ENCODE measurements at places on chromosomes 16 and 17. TPM values are rescaled to one million over a fixed set of nuclear protein-coding genes. Genes with fewer than 3 reads are reported as not detected.

TMEM92 gene
- not detected for total RNA-seq

MEFV gene
- 0.60 TPM for total RNA-seq

KCNH6 gene
- not detected for total RNA-seq

PRRT2 gene
- 1.5 TPM for total RNA-seq

DNA sequence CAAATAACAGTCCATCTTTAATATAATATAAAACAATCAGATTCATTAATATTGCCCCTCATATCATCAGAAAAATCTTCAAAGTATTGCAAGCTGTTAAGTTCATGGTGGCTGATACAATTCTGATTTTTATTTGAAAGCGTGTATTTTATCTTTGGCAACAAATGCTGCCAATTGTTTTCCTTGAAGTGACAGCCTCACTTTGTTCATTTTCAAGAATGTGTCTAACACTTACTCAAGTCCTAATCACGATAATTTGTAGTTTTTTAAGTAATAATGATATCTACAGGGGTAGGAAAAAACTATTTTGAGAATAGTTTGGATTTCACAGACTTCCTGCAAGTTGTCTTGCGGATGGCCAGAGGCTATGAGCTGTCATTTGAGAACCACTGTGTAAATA, 75.8 kb downstream of the HS3ST3B1 start:
- H3K27ac ChIP-seq: no peak overlapping the region
- H3K36me3 ChIP-seq: no peaks in the 10 kb centered on the region
- H3K4me1 ChIP-seq: peaks cover 5% of the 10 kb centered on the region
- no peak for DNase-seq

- H3K27ac ChIP-seq: no peak overlapping the region
- H3K36me3 ChIP-seq: no peaks in the 10 kb centered on the region
- H3K27me3 ChIP-seq: no peaks in the 10 kb centered on the region
- H3K4me1 ChIP-seq: no peaks in the 10 kb centered on the region
- H3K4me3 ChIP-seq: no peak overlapping the region
- DNase-seq: no peak
Measured at GRCh38 chr17:75704963-75705875, 16.0 kb upstream of the ITGB4 start.

DNA sequence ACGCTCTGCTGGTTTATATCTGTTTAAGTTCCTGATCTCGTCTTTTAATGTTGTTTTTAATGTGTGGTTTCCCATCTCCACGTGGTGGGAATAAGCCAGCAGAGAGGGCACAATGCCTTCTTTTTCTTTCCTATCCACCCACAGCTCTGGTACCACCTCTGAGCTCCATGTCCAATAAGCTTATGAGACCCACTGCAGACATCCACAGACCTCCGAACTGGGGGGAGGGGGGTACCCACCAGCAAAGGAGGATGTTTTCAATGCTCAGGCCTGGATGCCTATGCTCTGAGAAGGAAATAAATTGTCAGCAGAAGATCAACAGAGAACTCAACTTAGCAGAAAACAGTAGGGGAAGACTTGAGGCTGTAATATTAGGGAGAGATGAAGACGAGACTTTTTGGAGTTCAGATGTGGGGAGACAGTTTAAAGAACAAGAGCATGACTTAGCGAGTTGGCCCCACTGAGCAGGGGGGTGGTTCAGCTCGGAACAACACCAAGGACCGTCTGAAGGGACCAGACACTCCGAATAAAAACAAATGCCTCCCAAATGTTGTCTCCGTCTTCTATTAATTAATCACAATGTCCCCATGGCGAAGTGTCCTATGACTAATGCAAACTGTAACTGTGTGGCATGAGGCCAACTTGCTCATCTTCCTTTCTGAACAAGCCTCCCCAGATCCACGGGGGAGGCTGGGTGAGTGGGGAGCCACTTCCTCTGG, 62.7 kb downstream of the GAS7 start:
- peaks cover 3% of the 10 kb centered on the region for H3K27me3 ChIP-seq
- peak overlapping the region; percentile 51 for H3K27ac ChIP-seq
- DNase-seq: no peak
- H3K36me3 ChIP-seq: no peaks in the 10 kb centered on the region
- H3K4me3 ChIP-seq: no peak overlapping the region

GRCh38 chr16:31179219-31179746, 656 bp upstream of the FUS start:
- DNase-seq: no peak
- peak overlapping the region; percentile 99 for H3K27ac ChIP-seq
- peaks cover 40% of the 10 kb centered on the region for H3K4me1 ChIP-seq
- peak overlapping the region; percentile 95 for H3K4me3 ChIP-seq
- peaks cover 7% of the 10 kb centered on the region for H3K36me3 ChIP-seq
- H3K27me3 ChIP-seq: no peaks in the 10 kb centered on the region

GRCh38 chr16:53611179-53611696, 92.4 kb downstream of the RPGRIP1L start:
- no peak overlapping the region for H3K4me3 ChIP-seq
- H3K27me3 ChIP-seq: no peaks in the 10 kb centered on the region
- H3K27ac ChIP-seq: no peak overlapping the region
- DNase-seq: no peak
- H3K4me1 ChIP-seq: no peaks in the 10 kb centered on the region
- peaks cover 7% of the 10 kb centered on the region for H3K36me3 ChIP-seq

DNA sequence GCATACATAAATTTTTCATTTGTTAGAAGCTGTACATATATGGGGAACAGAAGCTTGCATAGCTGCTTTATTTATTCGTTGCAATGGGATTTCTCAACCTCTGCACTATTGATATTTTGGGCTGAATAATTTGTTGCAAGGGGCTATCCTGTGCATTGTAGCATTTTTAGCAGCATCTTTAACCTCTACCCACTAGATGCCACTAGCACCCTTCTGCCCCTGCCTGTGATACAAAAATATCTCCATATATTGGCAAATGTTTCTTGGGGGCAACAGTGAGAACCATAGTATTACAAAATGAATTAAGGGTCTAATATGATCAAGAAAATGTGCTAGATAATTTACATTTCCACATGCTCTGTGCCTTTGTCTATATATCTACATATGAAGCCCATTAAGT, 1401.0 kb downstream of the CDH11 start:
- DNase-seq: no peak
- no peak overlapping the region for H3K27ac ChIP-seq
- H3K4me1 ChIP-seq: no peaks in the 10 kb centered on the region
- no peaks in the 10 kb centered on the region for H3K27me3 ChIP-seq
- no peak overlapping the region for H3K4me3 ChIP-seq

DNA sequence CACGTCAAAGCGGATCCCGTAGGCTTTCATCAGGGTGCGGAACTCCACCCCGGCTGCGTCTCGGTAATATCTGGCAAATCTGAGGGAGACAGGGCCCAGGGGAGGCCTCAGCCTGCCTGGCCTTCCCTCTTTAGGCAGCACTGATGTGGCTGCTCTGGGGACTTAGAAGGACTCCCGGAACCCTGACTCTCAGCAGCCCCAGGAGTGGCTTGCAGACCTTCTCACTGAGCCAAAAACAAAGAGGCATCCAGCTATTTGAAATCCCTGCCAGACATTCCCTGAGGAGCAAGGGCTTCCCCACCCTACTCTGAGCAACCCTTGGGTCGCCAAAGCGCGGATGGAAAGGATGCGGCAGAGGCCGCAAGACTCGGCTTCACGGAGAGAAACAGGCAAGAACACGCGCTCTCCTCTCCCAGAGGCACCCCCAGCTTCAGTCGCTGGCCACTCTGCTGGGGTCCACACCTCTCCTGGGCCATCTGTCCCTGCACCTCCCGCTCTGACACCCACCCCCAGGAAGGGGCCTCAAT, 7.9 kb downstream of the P2RX5 start:
- H3K27ac ChIP-seq: no peak overlapping the region
- peaks cover 9% of the 10 kb centered on the region for H3K4me1 ChIP-seq
- no peak overlapping the region for H3K4me3 ChIP-seq
- no peak for DNase-seq
- no peaks in the 10 kb centered on the region for H3K27me3 ChIP-seq

DNA sequence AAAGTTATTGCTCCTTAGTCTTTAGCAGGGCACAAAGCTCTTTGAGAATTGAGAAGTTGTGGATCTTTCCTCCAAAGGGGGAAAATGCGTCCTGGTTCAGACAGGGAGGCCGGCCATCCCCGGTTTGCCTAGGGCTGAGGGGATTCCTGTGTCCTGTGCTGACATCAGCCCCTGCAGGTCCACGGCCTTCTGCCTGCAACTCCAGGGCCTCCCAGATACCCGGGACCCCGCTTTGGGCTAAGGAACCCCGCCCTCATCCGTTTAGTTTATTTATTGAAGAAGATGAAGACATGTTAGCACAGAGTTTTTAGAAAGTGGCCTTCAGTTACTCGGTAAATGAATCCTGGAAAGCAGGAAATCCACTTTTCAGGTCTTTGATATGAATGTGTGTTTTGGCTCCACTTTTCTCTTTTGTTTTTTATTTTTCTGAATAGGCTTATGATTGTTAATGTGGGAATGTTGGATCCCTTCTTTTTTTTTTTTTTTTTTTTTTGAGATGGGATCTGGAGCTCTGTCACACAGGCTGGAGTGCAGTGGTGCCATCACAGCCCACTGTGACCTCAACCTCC, 65.6 kb downstream of the CRISPLD2 start:
- peaks cover 13% of the 10 kb centered on the region for H3K27me3 ChIP-seq
- no peak overlapping the region for H3K27ac ChIP-seq
- H3K4me3 ChIP-seq: no peak overlapping the region
- no peak for DNase-seq
- peaks cover 15% of the 10 kb centered on the region for H3K4me1 ChIP-seq
- H3K36me3 ChIP-seq: peaks cover 4% of the 10 kb centered on the region

DNA sequence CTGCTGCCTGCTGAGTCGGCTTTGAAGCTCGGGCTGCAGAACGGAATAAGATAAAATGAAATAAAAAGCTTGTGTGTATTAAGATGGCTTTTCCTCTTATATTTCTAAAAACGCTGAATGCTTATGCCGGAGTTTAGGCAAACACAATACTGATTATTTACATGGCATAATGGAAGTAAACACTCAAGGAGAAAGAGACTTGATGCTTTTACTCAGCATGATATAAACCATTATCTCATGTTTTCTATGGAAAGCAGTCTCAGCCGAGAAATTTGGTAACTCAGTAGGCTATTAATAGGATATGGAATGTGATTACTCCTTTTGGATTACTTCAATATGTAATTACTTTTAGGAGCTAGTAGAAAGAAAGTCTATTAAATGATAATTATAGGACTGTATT, 153.3 kb downstream of the CDH11 start:
- no peaks in the 10 kb centered on the region for H3K27me3 ChIP-seq
- no peak overlapping the region for H3K27ac ChIP-seq
- no peaks in the 10 kb centered on the region for H3K4me1 ChIP-seq
- no peak for DNase-seq
- H3K4me3 ChIP-seq: no peak overlapping the region

GRCh38 chr16:68839831-68840230, 3.5 kb upstream of the TANGO6 start:
- no peaks in the 10 kb centered on the region for H3K27me3 ChIP-seq
- no peak overlapping the region for H3K4me3 ChIP-seq
- H3K27ac ChIP-seq: no peak overlapping the region
- no peak for DNase-seq

- H3K36me3 ChIP-seq: no peaks in the 10 kb centered on the region
- H3K4me1 ChIP-seq: no peaks in the 10 kb centered on the region
- H3K27ac ChIP-seq: no peak overlapping the region
- DNase-seq: no peak
- H3K27me3 ChIP-seq: no peaks in the 10 kb centered on the region
- peak overlapping the region; percentile 73 for H3K4me3 ChIP-seq
Measured at GRCh38 chr17:214881-215331, 33.5 kb upstream of the DOC2B start.

GRCh38 chr16:59192551-59193199, 458.6 kb upstream of the GOT2 start:
- H3K4me3 ChIP-seq: no peak overlapping the region
- DNase-seq: no peak
- H3K36me3 ChIP-seq: no peaks in the 10 kb centered on the region
- no peak overlapping the region for H3K27ac ChIP-seq
- no peaks in the 10 kb centered on the region for H3K27me3 ChIP-seq

- peaks cover 36% of the 10 kb centered on the region for H3K4me1 ChIP-seq
- DNase-seq: no peak
- H3K4me3 ChIP-seq: no peak overlapping the region
- no peaks in the 10 kb centered on the region for H3K27me3 ChIP-seq
Measured at GRCh38 chr17:41103896-41104295, 1.3 kb upstream of the KRTAP4-9 start.

- H3K27ac ChIP-seq: no peak overlapping the region
- DNase-seq: no peak
- no peak overlapping the region for H3K4me3 ChIP-seq
- no peaks in the 10 kb centered on the region for H3K4me1 ChIP-seq
- H3K27me3 ChIP-seq: no peaks in the 10 kb centered on the region
Measured at GRCh38 chr17:73533781-73534180, 110.5 kb downstream of the SDK2 start.

DNA sequence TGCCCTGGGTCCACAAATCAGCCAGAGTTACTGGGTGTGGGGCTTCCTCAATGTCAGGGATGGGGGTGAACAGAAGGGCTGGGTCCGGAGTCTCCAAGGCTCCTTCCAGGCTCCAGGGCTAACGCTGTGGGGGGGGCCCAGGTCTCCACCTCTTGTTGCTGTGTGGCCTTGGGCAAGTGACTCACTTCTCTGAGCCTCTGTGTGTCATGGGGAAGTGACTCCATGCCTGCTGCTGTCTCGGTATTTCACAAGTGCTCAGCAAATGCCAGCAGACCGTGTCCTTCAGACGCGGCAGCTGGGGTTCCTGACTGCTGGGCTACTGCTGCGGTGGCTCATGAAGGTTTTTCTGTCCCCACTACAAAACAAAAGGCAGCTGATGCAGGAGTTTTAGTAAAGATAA, 26.6 kb downstream of the JPH3 start:
- peaks cover 14% of the 10 kb centered on the region for H3K36me3 ChIP-seq
- no peak for DNase-seq
- H3K4me3 ChIP-seq: no peak overlapping the region
- peaks cover 15% of the 10 kb centered on the region for H3K27me3 ChIP-seq

- no peak for DNase-seq
- peaks cover 86% of the 10 kb centered on the region for H3K4me1 ChIP-seq
- H3K4me3 ChIP-seq: no peak overlapping the region
- no peaks in the 10 kb centered on the region for H3K36me3 ChIP-seq
Measured at GRCh38 chr16:23505180-23505665, 5.1 kb downstream of the GGA2 start.

DNA sequence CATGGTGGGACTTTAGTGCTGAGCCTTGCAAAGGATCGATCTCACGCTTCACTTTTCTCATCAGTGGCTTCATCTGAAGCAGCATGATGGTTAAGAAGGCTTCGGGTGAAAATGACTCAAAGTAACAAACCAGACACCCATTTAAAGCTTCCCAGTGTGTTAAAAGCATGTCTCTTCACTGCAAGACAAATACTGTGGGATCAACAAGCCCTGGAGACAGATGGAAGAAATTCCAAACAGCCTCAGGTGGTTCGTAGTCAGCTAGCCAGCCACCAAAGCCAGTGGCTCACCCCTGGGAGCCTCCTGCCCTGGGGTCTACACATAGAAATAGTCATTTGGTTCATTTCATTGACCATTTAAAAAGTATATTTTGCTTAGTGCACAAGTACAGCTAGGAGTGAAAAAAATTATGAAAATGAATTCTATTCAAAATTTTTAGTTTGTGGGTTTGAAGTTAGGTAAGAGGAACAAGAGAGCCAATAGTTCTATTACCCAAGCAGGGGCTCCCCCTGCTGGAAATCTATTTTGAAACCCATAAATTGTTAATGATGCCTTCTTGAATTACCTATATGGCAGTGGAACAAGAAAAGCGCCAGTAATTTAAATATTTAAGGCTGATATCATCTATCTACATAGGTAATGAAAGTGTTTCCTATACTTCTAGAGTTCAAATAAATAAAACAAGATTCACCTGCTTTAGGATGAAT, 51.6 kb downstream of the PMP22 start:
- DNase-seq: no peak
- H3K27me3 ChIP-seq: no peaks in the 10 kb centered on the region
- H3K36me3 ChIP-seq: no peaks in the 10 kb centered on the region
- no peak overlapping the region for H3K4me3 ChIP-seq
- H3K27ac ChIP-seq: no peak overlapping the region
- no peaks in the 10 kb centered on the region for H3K4me1 ChIP-seq
